Stimulated activated CD4-positive, alpha-beta T cell treated with anti-CD3 and anti-CD28 coated beads, Interleukin-2, amount 100 ng/mL, for 24 hours (primary cell): ENCODE measurements at places on chromosomes 1 and 21.

- peak; percentile 39 for DNase-seq
Observed at GRCh38 chr1:26959722-26960624, at the start of gene KDF1. Gene KDF1, minus strand, starts transcription at chr1:26960468. Its CDS starts 8,088 bp downstream, at chr1:26952380.

- DNase-seq, result no peak
Observed at GRCh38 chr1:63688302-63688890, 85.4 kb upstream of the ROR1 start.

DNA sequence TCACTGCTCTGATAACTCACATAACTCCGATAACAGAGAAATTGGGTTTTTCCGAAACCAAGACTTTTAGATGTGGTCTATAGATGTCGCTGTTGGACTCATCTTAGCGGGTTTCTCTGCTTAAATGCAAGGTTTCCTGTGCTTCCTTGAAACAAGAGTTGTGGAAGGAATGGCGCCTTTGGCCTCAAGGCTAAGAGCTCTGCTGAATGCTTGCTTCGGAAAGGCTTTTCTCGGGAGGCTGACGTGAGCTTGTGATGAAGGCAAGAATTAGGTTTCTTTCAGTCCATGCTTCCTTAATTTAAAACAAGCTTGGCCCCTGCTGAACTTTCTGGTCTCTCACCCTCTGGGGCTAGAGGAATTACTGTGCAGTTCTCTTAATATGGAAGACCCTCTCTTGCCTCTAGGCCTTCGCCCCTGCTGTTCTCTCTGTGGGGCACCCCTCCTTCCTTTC, 113.5 kb downstream of the MAP3K21 start:
- no peak for DNase-seq

GRCh38 chr1:101122452-101123166, 97.0 kb upstream of the DPH5 start:
- DNase-seq, result no peak

DNA sequence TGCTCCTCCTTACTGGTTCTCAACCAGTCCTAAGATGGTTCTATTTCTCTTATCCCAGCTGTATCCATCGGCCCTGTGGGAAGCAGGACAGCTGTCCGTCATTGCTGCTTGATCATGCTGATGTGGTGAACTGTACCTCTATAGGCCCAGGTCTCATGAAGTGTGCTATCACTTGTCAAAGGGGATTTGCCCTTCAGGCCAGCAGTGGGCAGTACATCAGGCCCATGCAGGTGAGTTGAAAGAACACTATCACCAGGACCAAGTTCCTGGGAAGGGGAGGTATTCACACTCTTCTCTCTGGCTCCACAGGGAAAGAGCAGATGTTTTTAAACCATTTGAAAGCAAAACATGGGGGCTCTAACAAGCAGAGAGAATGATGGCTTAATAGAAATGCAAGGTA, 302.6 kb downstream of the PAPPA2 start:
- DNase-seq, result no peak

- DNase-seq, result peak; percentile 77
Observed at GRCh38 chr1:204446413-204447111, 34.9 kb upstream of the PPP1R15B start.

- DNase-seq, result no peak
Observed at GRCh38 chr1:56080123-56080522, 499.2 kb downstream of the PLPP3 start.

DNA sequence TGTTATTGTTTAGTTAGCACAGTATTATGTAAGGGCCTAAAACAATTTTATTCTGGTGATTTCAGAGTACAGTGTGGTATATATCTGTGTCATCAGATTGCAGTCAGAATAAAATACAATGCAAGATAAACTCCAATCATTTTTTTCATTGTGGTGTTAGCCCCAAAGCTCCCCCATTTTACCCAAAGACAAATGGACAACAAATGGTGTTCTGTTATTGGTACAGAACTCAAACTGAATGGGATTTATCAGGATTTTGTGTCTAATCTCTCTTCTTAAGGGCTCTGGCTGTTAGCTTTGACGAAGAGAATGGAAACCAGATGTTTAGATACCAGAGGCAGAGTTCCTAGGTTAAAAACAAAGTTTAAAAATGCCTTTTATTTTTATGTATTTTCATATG, 163.1 kb upstream of the USP25 start:
- no peak for DNase-seq

DNA sequence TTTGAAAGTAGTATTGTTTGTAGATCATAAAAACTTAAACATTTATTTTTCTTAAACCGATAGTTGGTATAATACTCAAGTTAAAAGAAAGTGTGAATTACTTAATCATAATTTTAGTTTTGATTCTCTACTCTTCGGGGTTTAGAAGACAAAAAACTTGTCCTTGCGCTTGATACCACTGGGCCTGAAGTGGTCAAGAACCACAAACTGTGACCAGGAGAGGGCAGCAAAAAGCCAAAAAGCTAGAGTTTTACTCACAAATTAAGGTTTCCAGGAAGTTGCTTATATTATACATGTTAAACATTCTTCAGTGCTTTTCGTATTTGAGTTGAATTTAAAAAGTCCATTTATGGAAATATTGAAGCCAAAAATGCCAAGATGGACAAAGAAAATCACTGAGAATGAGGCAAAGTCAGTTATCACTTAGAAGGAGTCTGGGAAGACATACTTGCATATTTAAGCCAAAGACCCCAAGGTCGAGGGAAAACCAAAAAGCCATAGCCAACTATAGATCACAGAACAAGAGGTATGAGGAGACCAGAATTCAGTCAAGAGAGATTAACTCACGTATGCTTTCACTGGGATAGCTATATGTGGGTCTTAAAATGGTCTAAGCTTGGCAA, 34.2 kb downstream of the EFCAB7 start:
- DNase-seq, result peak; percentile 27

GRCh38 chr1:56644919-56645676, at the start of gene PRKAA2:
Gene PRKAA2, plus strand, starts transcription at chr1:56645314. Its CDS starts 74 bp downstream, at chr1:56645388.
- no peak for DNase-seq
